ENCODE measurements at places on chromosomes 5 and 9.

DNA sequence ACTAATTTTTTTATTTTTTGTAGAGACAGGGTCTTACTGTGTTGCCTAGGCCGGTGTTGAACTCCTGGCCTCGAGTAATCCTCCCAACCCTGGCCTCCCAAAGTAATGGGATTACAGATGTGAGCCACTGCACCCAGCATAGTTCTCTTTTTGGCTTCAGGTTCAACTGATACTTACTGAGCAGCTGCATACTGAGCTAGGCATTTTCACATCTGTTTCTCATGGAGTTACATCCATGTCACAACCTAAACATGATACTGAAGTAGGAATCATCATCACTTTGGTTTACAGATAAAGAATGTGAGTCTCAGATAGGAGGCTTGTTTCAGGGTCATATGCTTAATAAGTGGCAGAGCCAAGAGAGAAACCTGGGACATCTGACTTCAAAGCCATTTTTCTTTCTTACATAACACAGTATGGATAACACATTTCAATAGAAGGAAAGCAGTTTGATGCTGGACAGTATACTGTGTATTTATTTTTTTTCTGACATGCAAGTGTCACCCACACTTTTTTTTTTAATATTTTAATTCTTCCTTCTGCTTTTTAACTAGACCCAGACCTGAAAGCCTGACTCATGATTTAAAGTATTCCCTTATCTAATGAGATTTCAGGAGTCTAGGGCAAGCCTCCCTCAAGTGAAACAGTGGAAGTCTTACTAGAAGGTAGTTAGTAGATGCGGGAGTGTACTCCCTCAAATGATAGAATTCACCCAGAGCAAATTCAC is 90.8 kb downstream of the HACD4 start:
- no peak for DNase-seq

GRCh38 chr5:88109818-88110217 is 158.8 kb downstream of the TMEM161B start:
- no peak for DNase-seq

GRCh38 chr5:125408448-125409233 is 662.2 kb upstream of the ZNF608 start:
- DNase-seq = no peak

- DNase-seq = no peak
Observed at GRCh38 chr9:129089246-129089645, 8.3 kb downstream of the DOLPP1 start.

GRCh38 chr9:131238402-131239021 is 37.8 kb downstream of the FAM78A start:
- DNase-seq = no peak

- DNase-seq = no peak
Observed at GRCh38 chr5:151298063-151298855, 5.3 kb downstream of the SLC36A3 start.

DNA sequence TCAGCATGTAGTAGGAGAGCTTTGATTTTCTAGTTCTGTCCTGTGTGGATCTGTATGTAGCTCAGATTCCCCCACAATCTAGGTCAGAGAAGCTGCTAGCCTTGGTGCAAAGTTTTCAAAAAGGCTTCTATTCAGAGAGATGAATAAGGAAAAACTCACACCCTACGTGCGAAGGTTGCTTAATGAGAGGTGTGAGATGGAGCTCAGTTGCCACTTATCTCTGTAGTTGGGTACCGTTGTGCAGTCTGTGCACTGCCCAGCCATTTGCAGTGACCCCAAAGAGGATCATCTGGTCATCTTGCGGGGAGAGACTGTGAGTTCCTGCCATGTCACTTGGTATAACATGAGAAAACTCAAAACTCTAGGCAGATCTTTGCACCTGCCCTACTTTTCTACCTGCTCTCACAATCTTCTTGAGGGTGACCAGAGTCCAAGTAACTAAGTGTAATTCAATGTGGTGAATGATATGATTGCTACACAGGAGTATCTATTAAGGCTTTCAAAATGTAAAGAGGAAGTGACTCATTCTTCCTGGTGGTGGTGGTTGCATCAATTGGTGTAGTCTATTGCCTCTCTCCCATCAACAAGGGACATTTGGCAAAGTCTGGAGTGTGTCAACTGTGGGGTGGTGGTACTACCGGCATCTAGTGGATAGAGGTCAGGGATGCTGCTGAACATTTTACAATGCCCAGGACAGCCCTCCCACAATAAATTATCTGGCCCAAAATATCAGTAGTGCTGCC is 65.2 kb downstream of the TMC1 start:
- DNase-seq = no peak

GRCh38 chr9:70131296-70131695 is 87.6 kb downstream of the MAMDC2 start:
- DNase-seq = no peak

DNA sequence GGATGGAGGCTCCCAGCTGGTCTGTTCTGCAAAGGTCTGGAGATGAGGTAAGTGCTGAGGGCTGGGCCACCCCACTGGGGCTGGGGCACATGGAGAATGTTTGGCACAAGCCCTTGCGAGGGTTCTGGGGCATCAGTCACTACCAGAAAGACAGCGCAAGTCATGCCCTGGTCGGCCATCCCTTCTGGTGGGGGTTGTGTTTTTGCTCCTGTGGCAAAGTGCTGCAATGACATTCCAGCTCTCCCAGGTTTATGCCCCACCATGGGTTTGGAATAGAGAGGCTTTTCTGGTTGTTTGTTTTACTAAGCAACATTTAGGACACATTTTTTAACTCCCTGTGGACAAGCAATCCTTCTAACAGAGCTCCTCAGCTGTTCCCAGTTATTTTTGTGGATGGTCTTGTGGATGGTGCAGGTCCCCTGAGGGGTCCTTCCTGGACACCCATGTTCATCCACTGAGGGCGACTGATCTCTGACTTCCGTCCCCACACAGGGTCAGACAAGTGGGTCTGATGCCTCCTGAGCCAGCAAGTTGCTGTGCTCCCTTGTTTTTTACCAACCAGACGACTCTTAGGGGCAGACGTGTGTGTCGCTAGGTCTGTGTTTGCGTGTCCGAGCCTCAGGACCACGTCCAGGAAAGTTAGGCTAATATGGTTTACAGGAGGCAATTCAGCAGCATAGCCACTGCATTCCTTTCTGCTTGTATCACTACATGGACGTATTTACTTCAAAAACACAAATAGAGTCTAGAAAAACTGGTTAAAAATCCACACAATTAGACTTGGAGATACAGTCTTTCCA is 64.9 kb upstream of the ECM2 start:
- no peak for DNase-seq

- DNase-seq = no peak
Observed at GRCh38 chr5:139755892-139756671, 39.5 kb upstream of the PSD2 start.

GRCh38 chr9:107488375-107489143 is 1.0 kb downstream of the KLF4 start:
- no peak for DNase-seq

- DNase-seq = peak; percentile 25
Observed at GRCh38 chr5:129094924-129095899, 663 bp downstream of the ISOC1 start.

GRCh38 chr5:55232271-55232984 is 980 bp downstream of the CCNO start:
- DNase-seq = no peak

DNA sequence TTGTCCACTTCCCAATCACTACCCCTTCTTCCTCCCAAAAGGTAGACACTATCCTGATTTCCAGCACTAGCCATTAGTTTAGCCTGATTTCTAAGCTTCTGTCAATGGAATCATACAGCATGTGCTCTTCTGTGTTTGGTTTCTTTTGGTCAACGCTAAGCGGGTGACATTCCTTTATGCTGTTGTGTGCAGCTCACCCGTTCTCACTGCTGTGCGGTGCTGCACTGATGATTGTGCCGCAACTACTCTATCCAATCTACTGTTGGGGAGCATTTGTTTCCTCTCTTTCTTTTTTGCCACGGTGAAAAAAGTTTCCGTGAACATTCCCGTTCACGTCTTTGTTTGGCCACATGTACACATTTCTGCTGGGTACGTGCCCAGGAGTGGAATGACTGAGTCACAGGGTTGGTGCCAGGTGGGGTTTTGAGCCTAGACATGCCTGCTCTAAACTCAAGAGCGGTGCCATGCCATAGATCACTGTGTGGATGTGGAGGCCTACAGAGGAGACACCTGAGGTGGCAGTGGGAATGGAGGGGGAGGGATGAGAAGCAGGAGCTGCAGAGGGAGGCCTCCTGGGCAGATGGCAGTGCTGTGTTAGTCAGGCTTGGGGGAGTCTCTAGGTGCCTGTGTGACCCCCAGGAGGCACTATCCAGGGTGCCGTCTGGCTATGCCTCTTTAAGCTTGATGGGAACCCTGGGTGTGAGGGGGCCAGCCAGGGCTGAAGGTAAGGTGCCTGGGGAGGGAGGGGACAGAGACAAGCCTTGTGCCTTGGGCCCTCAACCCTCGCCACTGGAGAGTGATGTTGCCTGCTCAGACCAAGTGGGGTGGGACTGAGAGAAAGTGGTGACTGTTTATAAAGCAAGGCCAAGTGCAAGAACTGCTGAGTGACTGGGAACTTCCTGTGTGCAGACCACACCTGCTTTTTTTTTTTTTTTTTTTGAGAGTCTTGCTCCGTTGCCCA is 11.4 kb upstream of the ANKRD33B start:
- no peak for DNase-seq

DNA sequence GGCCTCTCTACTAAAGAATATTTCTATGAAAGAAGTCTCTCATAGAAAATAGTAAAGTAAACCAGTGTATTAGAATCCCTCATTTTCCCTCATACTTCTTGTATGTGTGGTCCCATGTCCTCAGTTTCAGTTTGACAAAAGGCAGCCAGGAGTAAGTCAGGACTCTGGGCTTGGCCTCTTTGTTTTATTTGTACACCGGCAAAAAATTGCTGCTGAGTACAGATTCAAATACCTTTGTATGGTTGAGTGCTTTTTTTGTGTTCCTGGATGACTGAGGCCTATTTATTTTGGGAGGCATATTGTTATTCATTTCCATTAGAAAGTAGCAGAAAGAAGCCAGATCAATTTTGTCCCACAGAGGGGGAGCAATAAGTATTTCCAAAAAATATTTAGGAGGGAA is 47.3 kb upstream of the CEP78 start:
- no peak for DNase-seq

GRCh38 chr9:98867103-98867428 is 59.6 kb downstream of the GALNT12 start:
- no peak for DNase-seq

DNA sequence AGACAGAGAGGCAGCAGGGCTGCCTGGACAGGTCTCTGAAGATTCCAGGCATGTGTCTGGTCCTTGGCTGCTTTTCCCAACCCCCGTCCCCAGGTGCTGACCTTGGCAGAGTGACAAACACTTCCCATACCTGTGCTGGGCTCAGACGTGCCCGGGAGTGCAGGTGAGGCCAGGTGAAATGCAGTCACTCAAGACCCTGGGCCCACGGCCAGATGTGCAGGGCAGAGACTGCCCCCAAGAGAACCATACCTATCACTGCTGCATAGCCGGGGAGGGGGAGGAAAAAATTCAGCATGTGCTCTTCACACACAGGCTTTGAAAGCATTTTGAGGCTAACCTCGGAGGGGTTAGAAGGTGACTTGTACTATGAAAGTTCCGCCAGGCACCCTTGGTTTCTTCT is 22.6 kb downstream of the CCNJL start:
- no peak for DNase-seq

DNA sequence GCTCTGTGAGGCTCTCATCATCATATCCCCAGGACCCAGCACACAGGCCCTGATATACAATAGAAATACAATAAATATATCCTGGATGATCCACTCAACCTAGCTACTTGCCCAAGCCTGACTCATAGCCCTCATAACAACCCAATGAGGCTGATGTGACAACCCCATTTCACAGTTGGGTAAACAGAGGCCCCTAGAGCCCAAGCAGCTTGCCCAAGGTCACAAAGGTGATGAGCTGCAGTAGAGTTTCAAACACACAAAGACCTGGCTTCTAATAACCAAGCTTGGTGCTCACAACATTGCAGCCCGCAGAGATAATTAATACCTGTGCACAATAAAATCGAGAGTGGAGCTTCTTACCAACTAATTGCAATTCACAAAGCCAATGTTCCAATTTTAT is 3.2 kb upstream of the AKNA start:
- no peak for DNase-seq

DNA sequence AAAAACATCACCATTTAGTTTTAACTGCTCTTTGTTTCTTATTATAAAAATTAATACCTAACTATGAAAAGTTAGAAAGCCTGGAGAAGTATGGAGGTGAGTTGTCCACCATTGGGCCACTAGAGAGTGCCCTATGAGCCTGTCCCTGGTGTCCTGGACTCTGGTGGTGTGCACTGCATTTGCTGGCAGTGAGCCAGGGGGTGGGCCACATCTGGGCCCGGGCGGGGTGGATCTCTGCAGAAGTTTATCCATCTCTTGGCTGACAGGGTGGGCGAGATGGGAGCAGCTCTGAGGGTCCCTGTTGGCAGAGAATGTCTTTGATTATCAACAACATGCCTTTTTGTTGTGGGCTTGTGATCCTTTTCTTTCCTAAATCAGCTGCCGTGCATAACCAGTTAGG is 8.2 kb downstream of the TENT4A start:
- DNase-seq = no peak

GRCh38 chr5:153797484-153797883 is 241.2 kb downstream of the FAM114A2 start:
- no peak for DNase-seq

DNA sequence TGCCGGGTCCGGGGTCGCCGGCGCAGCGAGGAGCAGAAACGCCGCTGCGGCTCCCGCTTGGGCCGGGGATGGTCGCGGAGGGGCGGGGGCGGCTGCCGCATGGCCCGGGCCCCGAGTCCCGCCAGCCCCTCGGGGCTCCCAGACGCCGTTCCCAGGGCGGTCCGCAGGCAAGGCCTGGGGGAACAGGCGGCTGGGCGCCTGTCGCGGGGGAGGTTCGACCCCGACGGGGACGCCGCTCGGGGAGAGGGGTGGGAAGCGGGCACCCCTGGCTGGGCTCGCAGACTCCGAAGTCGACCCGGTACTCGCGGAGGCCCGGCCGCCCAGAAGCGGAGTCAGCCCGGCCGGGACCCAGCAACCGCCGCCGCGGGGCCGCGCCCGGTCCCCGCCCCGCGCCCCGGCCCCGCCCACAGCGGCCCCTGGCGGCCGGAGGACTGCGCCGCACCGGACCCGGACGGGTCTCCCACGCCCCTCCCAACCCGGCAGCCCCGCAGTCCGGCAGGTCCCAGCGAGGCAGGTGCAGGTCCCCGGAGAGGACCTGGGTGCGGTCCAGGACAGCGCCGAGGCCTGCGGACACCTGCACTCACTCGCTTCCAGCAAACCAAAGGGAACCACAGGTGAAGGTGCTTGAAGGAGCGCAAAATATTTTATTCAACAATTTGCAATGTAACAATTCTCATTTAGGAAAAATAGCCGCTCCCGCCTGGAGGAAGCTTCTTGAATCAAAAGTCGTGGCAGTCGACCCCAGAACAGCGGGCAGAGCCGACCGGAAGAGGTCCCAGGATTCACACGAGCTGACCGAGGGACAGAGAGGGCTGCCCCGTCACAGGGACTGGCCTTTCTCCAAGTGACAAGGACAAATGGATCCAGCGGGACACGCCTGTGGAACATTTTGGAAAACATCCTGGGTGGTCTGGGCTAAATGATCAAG is at the start of gene INPP5E:
Gene INPP5E (minus strand): TSS at position 365 of the 928 bp plus-strand sequence. CDS start 426 bp downstream, outside the sequence.
- peak; percentile 77 for DNase-seq

DNA sequence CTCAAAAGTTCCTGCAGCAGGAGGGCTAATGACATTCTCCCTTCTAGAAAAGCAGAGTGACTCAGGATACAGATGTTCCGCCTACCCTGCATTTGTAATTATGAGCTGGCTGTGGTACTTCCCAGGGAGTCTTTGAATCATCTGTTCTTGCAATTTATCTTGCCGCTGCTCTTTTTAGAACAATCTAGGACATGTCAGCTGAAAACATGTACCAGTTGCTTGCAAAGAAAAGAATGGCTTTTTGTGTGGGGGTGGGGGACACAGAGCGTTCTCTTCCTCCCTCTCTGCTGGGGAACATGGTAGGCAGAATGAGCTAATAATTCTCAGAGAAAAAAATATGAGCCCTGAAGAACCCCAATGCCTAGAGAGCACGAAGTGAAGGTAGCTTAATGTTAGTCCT is 51.7 kb upstream of the TUT7 start:
- DNase-seq = no peak

Measured in activated CD4-positive, alpha-beta T cell treated with anti-CD3 and anti-CD28 coated beads for 1 hour (primary cell).